ENCODE measurements at places on chromosomes 5 and 9.
A peak's percentile ranks its signal among the peaks of the same experiment; 100 is the strongest.

DNA sequence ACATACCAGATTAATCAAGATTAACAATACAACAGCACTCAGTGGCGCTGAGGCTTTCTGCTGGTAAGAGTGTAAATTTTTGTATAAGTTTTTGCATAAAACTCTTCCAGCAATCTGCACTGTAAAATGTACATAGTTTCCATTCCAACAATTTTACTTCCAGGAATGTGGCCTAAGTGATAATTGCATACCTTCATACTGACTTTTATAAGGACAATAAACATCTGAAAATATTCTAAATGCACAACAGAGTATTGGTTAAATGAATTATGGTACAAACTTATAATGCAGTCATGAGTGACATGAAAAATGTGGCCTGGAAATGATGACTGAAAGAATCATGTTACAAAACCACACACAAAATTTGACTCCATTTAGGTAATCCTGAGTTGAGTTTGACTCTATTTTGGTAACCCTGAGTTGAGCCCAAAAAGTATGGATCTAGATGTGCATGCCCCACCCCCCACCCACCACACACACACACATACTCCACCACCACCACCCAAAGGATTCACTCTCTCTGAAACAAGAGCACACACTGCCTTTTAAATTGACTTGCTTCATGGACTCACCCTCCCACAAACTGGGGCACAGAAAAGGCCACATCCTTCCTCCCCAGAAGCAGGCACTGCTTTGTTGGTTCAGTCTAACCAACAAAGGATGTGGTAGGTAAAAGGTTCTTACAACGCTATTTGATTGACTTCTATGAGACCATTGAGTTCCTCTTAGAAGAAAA is 137.6 kb downstream of the SUSD1 start:
- H3K36me3 ChIP-seq: no peaks in the 10 kb centered on the region
- peak; percentile 48 for DNase-seq
- no peak overlapping the region for H3K4me3 ChIP-seq
- H3K4me1 ChIP-seq: peaks cover 17% of the 10 kb centered on the region

- no peaks in the 10 kb centered on the region for H3K36me3 ChIP-seq
- no peak overlapping the region for H3K4me3 ChIP-seq
- H3K27me3 ChIP-seq: no peaks in the 10 kb centered on the region
- H3K4me1 ChIP-seq: no peaks in the 10 kb centered on the region
- DNase-seq: no peak
- H3K27ac ChIP-seq: no peak overlapping the region
Measured at GRCh38 chr9:8733131-8733954, 933.8 kb upstream of the DMAC1 start.

- H3K36me3 ChIP-seq: no peaks in the 10 kb centered on the region
- H3K27me3 ChIP-seq: no peaks in the 10 kb centered on the region
- H3K4me3 ChIP-seq: no peak overlapping the region
- H3K4me1 ChIP-seq: no peaks in the 10 kb centered on the region
Measured at GRCh38 chr9:94928691-94929368, 202.3 kb downstream of the AOPEP start.

GRCh38 chr5:73136055-73136562 is 15.7 kb downstream of the TMEM171 start:
- peaks cover 6% of the 10 kb centered on the region for H3K27me3 ChIP-seq
- H3K4me1 ChIP-seq: no peaks in the 10 kb centered on the region
- DNase-seq: no peak
- H3K4me3 ChIP-seq: no peak overlapping the region
- H3K36me3 ChIP-seq: no peaks in the 10 kb centered on the region
- H3K27ac ChIP-seq: no peak overlapping the region

GRCh38 chr5:138138949-138139780 is at the start of gene NME5:
NME5 (minus strand) TSS chr5:138139428; CDS start chr5:138138780, 648 bp downstream.
- no peak within 1 kb of the TSS for H3K4me3 ChIP-seq
- H3K36me3 ChIP-seq: no peaks in the 10 kb centered on the region
- H3K4me1 ChIP-seq: no peaks in the 10 kb centered on the region

- no peak for DNase-seq
- H3K4me3 ChIP-seq: no peak overlapping the region
- no peaks in the 10 kb centered on the region for H3K27me3 ChIP-seq
Measured at GRCh38 chr9:75612754-75613153, 277.7 kb upstream of the PCSK5 start.

GRCh38 chr9:33676746-33677505 is 118.4 kb upstream of the PRSS3 start:
- no peak overlapping the region for H3K27ac ChIP-seq
- H3K4me3 ChIP-seq: peak overlapping the region; percentile 56
- no peaks in the 10 kb centered on the region for H3K4me1 ChIP-seq
- no peaks in the 10 kb centered on the region for H3K36me3 ChIP-seq

DNA sequence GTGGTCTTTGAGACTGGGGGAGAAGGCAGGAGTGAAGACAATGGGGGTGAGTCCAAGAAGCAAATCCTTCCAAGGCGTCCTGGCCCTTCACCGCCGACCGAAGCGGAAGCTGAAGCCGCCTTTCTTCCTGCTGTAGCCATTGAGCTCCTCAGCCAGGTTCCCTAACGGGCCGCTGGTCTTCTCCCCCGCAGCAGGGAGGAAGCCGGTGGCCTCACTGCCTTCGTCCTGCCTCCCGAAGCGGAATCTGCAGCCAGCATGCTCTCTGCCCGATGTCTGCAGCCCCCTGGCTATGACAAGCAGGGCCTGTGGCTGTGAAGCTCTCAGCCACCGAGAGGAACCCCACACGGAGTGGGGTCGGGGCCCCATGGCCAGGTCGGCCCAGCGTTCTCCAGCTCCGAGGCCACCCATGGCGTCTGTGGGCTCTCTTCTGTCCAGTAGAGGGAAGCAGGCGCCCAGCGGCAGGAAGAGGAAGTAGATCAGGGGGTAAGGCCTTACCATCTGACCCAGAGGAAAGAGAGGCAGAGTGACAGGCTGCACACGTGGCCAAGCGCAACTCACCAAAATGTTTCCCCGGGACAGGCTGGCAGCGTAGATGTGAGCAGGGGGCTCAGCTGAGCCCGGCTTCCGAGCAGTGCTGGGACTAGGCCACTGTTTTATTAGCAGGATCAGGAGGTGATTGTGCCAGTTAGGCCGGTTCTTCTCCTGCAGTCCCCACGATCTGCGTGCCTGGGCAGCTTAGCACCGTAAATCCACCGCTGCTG is 3.1 kb downstream of the QRFP start:
- H3K36me3 ChIP-seq: peaks cover 7% of the 10 kb centered on the region
- no peak for DNase-seq
- H3K4me3 ChIP-seq: no peak overlapping the region
- no peaks in the 10 kb centered on the region for H3K4me1 ChIP-seq
- H3K27ac ChIP-seq: no peak overlapping the region

All from effector memory CD4-positive, alpha-beta T cell (primary cell).